SW 1271 (cell line): ENCODE measurements at places on chromosomes 3 and 15.

- no peak for DNase-seq
Measured at GRCh38 chr15:81484086-81484955, 110.3 kb upstream of the TMC3 start.

- DNase-seq = no peak
Measured at GRCh38 chr3:194471863-194472262, 14.9 kb downstream of the ATP13A3 start.

GRCh38 chr3:156750874-156751245, 75.3 kb upstream of the LEKR1 start:
- DNase-seq = no peak

DNA sequence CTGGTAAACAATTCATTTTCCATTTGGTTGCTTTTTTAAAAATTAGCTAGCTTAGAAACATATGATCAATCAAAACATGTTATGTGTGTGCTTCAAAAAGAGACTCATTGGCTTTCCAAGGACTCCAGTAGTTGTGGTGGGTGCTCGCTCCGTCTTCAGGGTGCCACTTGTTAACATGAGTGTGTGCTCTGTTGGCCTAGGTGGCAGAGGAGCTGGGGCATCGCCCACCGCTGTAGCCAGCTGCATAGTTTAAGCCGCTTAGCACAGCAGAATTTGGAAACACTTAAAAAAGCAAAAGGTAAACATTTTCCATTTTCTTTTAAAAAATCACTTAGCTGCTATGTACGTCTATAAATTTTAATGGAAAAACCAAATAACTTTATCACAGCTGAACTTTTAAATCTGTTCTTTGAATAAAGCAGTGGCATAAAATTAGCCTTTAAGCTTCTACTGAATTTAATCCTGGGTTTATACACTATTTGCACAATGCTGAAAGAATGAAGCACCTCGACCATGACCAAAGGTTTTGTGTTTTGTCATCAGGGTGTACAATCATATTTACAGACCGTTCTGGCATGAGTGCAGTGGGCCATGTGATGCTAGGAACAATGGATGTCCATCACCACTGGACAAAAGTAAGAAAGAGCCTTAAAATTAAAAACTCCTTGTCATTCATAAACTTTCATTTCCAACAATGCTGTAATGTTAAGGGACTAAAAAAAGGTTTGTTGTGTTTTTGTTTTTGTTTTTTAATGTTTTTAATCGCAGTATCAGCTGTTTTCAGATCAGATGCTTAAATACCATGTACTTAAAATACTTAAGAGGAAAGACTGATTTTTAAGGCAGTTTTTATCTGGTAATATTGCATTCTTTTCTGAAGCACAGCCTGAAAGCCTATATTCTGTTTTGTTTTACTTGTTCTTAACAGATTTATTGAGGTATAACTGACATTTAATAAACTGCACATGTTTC, 57.9 kb downstream of the TCAIM start:
- DNase-seq = no peak

- no peak for DNase-seq
Measured at GRCh38 chr15:23855947-23856346, 168.8 kb upstream of the NDN start.

- no peak for DNase-seq
Measured at GRCh38 chr3:123148772-123149171, 53.0 kb upstream of the SEC22A start.

DNA sequence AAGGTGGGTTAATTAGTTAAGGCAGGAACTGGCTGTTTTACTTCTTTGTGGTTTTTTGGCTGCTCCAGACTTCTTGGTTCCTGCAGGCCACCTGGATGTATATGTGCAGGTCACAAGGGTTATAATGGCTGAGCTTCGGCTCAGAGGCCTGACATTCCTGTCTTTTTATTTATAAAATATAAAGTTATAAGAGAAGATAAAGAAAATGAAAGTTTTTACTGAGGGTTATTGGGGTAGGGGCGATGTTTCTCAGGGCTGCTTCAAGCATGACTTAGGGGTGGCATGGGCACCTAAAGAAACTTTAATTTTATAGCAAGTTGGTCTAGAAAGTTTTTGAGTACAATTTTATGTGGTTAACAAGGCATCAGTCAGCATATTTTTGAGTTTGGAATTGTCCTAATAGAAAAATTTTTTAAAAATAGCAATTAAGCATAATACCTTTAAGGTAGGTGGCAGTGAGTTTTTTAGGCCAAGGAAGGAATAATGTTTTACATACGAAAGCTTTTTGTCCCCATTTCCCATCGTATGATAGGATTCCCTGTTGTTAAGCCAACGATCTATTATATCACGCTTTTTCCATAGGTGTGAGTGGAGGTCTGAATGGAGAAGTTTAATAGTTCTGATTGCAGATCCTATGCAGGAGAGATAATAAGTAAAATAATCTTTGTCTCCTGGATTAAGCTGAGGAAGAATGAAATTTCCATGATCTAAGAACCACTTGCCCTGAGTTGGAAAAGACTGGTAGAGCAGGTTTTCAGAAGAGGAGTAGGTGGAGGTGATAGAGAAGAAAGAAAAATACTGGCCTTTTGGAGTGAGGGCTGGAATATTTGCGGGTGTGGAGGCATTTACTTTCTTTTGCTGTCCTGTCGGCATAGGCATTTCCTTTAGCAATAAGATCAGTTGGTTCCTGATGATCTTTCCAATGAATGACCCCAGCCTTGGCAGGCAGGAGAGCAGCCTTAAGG, 10.1 kb downstream of the STRIT1 start:
- DNase-seq = no peak

- DNase-seq = no peak
Measured at GRCh38 chr3:125316246-125316645, 58.9 kb downstream of the ZNF148 start.

- DNase-seq = no peak
Measured at GRCh38 chr3:37995652-37996641, 5.4 kb downstream of the VILL start.

DNA sequence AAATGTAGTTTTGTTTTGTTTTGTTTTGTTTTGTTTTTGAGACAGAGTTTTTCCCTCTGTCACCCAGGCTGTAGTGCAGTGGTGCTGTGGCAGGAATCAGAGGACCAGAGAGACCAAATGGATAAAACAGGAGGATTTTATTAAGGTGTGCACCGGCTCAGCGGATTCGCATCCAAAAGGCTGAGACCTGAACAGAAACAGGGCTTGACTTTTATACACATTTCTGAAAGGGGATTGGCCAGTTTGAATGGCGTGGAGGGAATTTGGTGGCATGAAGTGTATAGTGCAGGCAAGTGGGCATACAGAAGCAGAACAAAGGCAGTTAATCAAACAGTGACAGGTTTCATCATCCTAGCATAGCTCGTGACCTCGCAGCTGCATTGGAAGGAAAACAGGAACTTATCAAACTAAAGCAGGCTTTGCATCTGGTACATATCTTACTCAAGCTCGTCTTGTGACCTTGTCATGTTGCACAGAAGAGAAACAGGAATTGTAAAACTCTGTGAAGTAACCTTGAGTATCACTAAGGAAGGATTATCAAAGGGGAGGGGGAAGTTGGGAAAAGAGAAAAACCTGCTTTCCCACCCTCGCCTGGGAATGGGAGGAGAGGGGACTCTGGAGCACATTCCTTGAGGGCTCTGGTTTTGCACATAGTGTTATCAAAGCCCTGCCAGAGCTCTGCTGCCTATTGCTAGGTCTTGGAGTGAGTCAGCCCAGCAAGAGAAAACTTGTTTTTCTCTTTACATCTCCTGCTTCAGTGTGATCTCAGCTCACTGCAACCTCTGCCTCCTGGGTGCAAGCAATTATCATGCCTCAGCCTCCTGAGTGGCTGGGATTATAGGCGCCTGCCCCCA, 38.5 kb downstream of the C3orf62 start:
- DNase-seq = no peak

GRCh38 chr3:105746231-105746996, 122.4 kb downstream of the CBLB start:
- DNase-seq = no peak

DNA sequence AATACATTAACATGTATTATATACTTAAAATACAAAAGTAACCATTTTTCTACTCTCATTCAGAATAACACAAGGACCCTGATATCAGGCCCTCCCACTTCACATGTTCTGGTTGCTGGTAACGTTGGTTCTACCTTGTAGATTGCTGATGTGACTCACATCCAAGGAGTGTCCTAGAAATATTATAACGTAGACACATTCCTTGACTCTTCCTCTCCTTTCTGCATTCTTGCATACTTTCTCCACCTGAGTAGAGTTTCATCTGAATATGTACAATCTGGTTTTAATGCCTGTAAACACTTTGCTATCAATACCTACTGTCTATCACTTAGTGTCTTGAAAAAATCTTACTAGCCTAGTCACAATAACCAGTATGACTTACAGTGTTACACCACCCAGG, 35.0 kb upstream of the NEDD4 start:
- no peak for DNase-seq

DNA sequence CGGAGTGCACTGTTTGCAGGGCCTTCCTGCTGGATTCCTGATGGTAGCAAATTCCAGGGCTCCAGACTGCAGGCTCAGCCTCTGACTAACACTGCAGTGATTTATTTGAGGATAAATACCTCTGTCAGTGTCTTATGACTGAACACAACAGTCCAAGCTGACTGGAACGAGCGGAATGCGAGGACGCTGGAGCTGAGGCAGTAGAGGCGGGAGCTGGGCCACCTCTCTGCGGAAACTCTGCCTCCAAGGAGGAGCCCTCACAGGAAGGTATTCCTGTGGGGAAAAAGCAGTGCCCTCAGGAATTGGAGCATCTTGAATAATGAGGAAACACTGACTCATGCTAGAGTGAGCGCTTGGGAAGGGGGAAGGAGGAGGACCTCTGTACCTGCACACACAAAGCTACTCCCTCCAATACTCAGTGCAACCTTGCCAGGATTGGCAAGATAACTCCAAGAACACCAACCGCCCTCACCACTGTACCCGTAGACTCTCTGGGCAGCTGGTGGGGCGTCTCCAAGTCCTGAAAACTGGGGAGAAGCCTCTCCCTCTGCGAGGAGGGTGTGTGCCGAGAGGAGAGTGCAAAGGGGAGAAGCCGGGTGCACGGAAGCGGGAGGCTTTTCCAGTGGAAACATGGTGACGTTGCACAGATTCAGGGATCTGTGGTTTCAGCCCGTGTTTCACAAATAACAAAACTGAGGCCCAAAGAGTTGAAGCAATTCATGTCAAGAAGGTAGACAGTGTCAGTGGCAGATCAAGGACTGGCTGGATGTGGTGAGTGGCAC, 43.0 kb downstream of the VGLL4 start:
- DNase-seq = peak; percentile 97

GRCh38 chr3:115553796-115554486, 69.4 kb upstream of the GAP43 start:
- no peak for DNase-seq

DNA sequence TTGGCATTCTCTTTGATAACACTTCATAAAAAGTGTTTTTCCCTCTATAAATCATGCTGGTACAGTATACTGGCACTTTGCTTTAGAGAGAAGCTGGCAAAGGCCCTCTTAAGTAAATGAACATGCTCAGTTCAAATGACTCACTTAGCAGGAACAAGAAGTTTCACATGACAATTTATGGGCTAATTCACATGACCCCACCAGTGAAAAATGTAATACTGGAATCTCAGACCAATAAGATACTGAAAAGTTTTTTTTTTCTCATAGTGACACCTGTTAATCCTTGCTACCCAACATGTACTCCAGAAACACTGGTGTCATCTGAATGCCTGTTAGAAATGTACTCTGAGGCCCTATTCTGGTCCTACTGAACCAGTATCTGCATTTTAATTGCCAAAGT, 13.9 kb downstream of the BTBD1 start:
- no peak for DNase-seq
